ENCODE measurements at places on chromosomes 3 and 15. TPM values are rescaled to one million over a fixed set of nuclear protein-coding genes. Genes with fewer than 3 reads are reported as not detected.

DNA sequence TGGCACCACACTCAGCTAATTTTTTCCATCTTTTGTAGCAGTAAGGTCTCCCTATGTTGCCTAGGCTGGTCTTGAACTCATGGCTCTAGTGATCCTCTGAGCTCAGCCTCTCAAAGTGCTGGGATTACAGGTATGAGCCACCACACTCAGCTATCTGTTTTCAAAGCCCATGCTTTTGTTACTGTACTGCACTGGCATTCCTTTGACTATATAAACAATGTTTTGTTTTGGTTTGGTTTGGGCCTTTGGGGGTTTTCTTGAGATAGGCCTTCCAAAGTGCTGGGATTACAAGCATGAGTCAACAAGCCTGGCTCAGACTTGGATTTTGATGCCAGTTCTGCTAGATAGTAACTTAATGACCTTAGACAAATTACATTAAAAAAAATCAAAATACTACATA is 89.7 kb upstream of the GK5 start:
- H3K4me3 ChIP-seq: no peak overlapping the region
- H3K36me3 ChIP-seq: no peaks in the 10 kb centered on the region
- DNase-seq: no peak
- H3K27me3 ChIP-seq: no peaks in the 10 kb centered on the region

PPP1R14D gene
- polyA plus RNA-seq: not detected

GRCh38 chr3:133371181-133371580 is 28.7 kb upstream of the BFSP2 start:
- no peaks in the 10 kb centered on the region for H3K36me3 ChIP-seq
- no peak overlapping the region for H3K27ac ChIP-seq
- H3K4me1 ChIP-seq: no peaks in the 10 kb centered on the region
- H3K4me3 ChIP-seq: no peak overlapping the region
- DNase-seq: no peak

DNA sequence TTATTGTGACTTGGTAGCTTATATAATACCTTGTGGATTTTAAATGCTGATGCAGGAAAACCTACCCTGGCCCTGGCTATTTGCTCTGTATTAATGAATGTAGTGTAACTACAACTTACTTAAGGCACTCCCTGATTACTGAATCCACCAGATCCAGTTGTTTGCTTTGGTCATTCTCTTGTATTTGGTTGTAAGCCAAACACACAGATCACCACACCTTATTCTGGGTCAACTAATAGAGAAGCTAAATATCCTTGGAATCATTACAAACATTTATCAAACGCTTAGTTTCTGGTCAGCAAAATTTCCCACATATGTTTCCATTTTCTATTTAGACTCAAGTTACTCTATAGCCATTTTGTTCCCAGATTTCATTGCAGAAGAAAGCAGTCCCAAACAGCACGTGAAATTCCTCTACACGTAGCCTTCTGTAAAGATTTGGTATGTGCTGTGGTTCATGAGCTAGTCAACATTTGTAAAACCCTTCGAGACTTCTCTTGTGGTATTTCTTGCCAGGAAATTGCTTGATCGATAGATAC is 322.6 kb downstream of the MEX3B start:
- no peak overlapping the region for H3K4me3 ChIP-seq
- DNase-seq: no peak

DNA sequence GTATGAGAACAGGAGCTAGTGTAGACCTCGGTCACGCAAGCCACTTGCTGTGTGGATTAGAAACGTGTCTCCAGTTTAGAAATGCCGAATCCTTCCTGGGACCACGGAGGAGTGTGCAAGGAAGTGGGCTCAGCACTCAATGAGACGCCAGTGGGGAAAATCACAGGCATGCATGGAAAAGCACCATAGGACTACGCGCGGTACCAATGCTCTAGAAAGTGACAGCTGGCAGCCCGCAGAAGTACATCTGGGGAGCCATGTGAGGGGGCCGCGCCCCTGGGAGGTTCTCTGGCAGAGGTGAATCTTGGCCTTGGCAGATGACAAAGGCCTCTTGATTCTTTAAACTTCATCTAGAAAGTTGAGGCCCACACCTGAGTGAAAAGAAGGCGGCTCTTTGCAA is 99.3 kb downstream of the LRRK1 start:
- no peak for DNase-seq
- no peaks in the 10 kb centered on the region for H3K27me3 ChIP-seq

IL16 gene
- 3.3 TPM for polyA plus RNA-seq

- no peaks in the 10 kb centered on the region for H3K36me3 ChIP-seq
- DNase-seq: no peak
- H3K4me1 ChIP-seq: no peaks in the 10 kb centered on the region
- H3K4me3 ChIP-seq: no peak overlapping the region
- H3K27me3 ChIP-seq: no peaks in the 10 kb centered on the region
These were observed 31.5 kb upstream of the FBLN2 start for GRCh38 chr3:13517253-13517977.

MBNL1 gene
- 39.7 TPM for polyA plus RNA-seq

DNA sequence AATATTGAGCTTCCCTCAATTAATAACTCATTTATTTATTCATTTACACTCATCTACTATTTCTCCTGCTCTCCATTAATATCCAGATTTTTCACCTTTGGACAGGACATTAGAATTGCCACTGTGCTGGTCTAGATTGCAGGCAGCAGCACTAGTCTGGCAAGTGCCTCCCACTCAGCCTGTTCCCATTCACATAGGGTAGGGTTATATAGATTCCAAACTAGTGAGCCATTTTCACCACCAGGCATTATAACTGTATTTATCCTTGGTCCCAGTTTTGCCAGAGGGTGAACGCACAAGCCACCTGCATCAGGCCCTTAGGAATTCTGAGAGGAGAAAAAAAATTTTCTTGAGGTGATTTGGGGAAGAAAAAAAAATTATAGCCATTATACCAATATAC is 44.5 kb downstream of the ANAPC13 start:
- no peaks in the 10 kb centered on the region for H3K36me3 ChIP-seq
- no peaks in the 10 kb centered on the region for H3K4me1 ChIP-seq
- no peak for DNase-seq
- H3K27me3 ChIP-seq: no peaks in the 10 kb centered on the region

NPAP1 gene
- polyA plus RNA-seq: 0.28 TPM

FRMD4B gene
- 6.7 TPM for polyA plus RNA-seq

GRCh38 chr15:27468151-27468591 is 497.2 kb downstream of the GABRG3 start:
- no peak overlapping the region for H3K4me3 ChIP-seq
- no peak overlapping the region for H3K27ac ChIP-seq
- no peak for DNase-seq
- H3K4me1 ChIP-seq: no peaks in the 10 kb centered on the region

TP63 gene
- 0.19 TPM for polyA plus RNA-seq

DNA sequence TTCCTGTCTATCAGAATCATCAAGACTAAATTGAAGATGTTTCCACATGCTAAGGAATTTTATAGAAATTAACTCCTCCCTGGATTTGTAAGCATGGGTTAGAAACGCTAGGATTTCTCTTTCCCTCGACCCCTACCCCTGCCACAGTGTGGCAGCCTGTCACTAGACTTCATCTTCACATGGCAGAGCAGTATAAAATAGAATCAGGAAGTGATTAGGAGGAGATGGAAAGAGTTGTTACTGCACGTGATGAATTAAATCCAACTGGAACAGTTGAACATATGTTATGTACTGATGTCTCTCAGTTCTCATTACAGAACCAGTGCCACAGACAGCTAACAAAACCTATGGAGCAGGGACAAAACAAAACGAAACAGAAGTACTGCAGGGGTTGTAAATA is 130.0 kb upstream of the BNIP2 start:
- no peaks in the 10 kb centered on the region for H3K36me3 ChIP-seq
- H3K27ac ChIP-seq: no peak overlapping the region
- no peaks in the 10 kb centered on the region for H3K27me3 ChIP-seq
- H3K4me3 ChIP-seq: no peak overlapping the region
- no peak for DNase-seq

SNTN gene
- not detected for polyA plus RNA-seq

SMCO1 gene
- polyA plus RNA-seq: not detected

GRCh38 chr3:57048052-57048671 is 12.3 kb upstream of the SPATA12 start:
- DNase-seq: no peak
- no peak overlapping the region for H3K27ac ChIP-seq
- peaks cover 3% of the 10 kb centered on the region for H3K4me1 ChIP-seq
- H3K4me3 ChIP-seq: no peak overlapping the region

ADGRG7 gene
- polyA plus RNA-seq: not detected

- no peaks in the 10 kb centered on the region for H3K27me3 ChIP-seq
- no peak overlapping the region for H3K4me3 ChIP-seq
- no peak overlapping the region for H3K27ac ChIP-seq
- H3K36me3 ChIP-seq: no peaks in the 10 kb centered on the region
These were observed 75.7 kb upstream of the GBE1 start for GRCh38 chr3:81837071-81837593.

DNA sequence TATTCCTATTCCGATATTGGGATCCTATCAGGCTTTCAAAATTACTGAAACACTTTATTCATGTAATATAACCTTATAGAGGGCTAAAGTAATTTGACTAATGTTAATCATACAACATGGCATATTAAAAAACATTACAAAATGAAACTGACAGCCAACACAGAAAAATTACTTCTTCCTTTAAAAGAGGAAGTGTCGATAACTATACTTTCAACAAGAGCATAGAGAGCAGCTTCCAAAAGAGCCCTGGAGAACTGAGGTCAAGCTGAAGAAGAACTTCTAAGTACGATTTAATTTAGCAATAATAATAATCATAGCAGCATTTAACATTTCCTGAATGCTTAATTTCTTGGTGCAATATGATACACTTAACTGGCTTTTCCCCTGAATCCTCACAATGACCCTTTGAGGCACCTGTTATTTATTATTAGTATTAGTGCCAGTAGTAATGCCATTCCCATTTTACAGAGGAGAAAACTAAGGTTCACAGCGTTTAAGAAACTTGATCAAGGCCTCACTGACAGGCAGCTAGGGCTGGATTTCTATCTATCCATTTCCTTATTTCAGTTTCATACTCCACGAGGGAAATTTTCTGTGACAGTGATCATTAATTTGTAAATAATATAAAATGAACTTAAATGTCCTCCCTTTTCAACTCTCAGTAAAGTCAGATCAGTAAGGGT is 181.6 kb downstream of the CFAP20DC start:
- DNase-seq: no peak
- H3K27me3 ChIP-seq: no peaks in the 10 kb centered on the region
- H3K4me3 ChIP-seq: no peak overlapping the region

- H3K4me1 ChIP-seq: no peaks in the 10 kb centered on the region
- H3K4me3 ChIP-seq: no peak overlapping the region
- no peak for DNase-seq
- H3K36me3 ChIP-seq: no peaks in the 10 kb centered on the region
- H3K27me3 ChIP-seq: no peaks in the 10 kb centered on the region
These were observed 27.5 kb upstream of the FAM81A start for GRCh38 chr15:59410391-59410896.

DNA sequence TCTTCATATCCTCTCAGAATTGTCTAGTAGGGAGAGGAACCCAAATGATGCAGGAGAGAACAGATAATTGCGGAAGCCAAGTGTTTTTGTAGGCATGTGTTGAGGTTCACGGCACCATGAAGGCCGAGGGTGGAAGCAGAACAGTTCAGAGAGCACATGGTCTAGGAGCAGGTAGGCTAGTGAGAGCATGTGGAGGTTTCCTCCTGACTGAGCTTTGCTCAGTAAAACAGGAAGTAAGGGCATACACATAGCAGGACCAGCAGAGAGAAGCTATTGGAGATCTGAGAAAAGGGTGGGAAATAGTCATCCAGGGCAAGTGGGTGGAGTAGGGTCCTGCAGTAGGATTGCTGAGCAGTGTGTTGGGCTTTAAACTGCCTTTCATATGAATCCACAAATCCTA is 491.1 kb downstream of the FHIT start:
- no peaks in the 10 kb centered on the region for H3K4me1 ChIP-seq
- H3K4me3 ChIP-seq: no peak overlapping the region
- no peaks in the 10 kb centered on the region for H3K36me3 ChIP-seq

GRCh38 chr3:58502872-58503271 is 11.0 kb downstream of the KCTD6 start:
- H3K4me1 ChIP-seq: peaks cover 2% of the 10 kb centered on the region
- no peaks in the 10 kb centered on the region for H3K27me3 ChIP-seq
- no peaks in the 10 kb centered on the region for H3K36me3 ChIP-seq
- H3K27ac ChIP-seq: no peak overlapping the region

PCSK6 gene
- polyA plus RNA-seq: 26.0 TPM

DNA sequence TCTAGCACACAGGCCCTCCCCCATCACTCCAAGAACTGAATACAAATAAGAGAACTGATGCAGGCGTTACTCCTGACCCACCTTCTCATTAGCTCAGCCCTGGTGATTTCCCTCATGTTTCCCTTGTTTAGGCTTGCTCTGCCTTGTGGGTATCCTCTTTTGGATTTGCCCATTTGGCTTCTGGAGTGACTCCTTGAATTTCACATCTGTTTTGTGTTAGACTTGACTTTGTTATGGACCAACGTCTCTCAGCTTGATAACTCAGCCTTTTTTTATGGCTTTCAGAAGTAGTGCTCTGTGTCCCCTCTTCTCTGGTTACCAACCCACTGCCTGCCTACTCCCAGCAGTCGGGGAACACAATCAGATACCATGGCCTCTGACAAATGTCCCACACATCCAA is 11.3 kb upstream of the TMOD3 start:
- H3K27ac ChIP-seq: no peak overlapping the region
- H3K4me3 ChIP-seq: no peak overlapping the region
- no peaks in the 10 kb centered on the region for H3K27me3 ChIP-seq
- DNase-seq: no peak
- H3K36me3 ChIP-seq: no peaks in the 10 kb centered on the region
- H3K4me1 ChIP-seq: no peaks in the 10 kb centered on the region

GRCh38 chr3:197244751-197245150 is 53.7 kb downstream of the DLG1 start:
- H3K36me3 ChIP-seq: no peaks in the 10 kb centered on the region
- H3K27ac ChIP-seq: no peak overlapping the region
- no peak overlapping the region for H3K4me3 ChIP-seq
- no peaks in the 10 kb centered on the region for H3K27me3 ChIP-seq
- DNase-seq: no peak
